ENCODE measurements at places on chromosomes 12 and 14.
A peak's percentile ranks its signal among the peaks of the same experiment; 100 is the strongest.

- no peak for DNase-seq
These were observed 1.6 kb upstream of the RNF34 start for GRCh38 chr12:121398355-121398754.

- DNase-seq: no peak
These were observed 193.5 kb upstream of the PLEKHG7 start for GRCh38 chr12:92509156-92509738.

GRCh38 chr12:90652280-90652679 lies 302.7 kb downstream of the CCER1 start:
- DNase-seq: no peak

DNA sequence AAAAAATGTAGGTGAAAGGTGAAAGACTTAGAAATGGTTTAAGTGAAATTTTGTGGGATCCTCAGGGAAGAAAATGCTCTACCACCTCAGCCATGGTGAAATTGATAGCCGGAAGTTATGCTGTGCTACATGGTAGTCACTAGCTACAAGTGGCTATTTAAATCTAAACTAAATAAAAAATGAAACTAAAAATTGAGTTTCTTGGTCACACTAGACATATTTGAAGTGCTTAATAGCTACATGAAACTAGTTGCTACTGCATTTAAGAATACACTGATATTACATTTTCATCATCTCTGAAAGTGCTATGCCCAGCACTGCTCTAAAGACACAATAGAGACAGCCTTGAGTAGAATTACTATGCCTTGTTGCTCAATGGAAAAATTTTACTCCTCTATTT lies 10.3 kb upstream of the SLCO1B3 start:
- DNase-seq: no peak

- no peak for DNase-seq
These were observed 50.1 kb downstream of the TMX1 start for GRCh38 chr14:51290132-51290531.

DNA sequence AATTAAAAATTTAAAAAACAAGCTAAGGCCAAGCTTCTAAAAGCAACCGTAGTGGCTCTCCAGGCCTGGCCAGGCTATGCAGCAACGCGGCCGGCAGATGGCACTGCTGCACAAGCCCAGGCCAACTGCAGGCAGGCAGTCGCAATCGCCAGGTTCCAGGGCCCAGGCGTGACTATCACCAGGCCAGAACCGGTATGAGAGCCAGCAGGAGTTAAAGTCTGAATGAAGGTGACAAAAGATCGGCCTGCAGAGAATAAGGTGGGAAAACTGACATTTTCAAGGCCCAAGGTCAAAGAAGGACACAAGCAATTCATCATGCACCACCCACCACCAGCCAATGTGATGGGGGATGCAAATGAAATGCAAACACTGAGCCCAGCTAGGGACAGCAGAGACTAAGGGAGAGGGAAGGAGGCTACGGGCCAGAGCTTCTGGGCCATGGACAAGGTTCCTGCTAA lies 43.6 kb upstream of the ANO2 start:
- DNase-seq: no peak

GRCh38 chr12:76384560-76384959 lies 36.3 kb upstream of the BBS10 start:
- no peak for DNase-seq

DNA sequence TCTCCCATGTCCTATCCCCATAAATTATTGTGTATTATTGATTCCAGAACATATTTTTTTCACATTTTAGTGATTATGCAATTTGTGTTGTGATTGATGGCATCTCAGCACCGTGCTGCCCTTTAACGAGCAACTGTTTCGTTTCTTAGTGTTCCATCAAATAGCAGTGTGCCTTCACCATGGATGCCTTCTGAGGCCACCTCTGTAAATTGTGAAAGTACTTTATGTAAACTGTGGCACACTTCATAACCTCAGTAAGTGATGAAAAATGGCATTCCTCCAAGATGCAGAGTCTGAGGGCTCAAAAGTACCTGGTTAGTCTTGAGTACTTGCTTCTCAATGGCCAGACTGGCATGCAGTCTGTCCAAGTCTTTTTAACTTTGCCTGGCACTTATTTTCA lies 8.2 kb downstream of the CHST11 start:
- DNase-seq: no peak

DNA sequence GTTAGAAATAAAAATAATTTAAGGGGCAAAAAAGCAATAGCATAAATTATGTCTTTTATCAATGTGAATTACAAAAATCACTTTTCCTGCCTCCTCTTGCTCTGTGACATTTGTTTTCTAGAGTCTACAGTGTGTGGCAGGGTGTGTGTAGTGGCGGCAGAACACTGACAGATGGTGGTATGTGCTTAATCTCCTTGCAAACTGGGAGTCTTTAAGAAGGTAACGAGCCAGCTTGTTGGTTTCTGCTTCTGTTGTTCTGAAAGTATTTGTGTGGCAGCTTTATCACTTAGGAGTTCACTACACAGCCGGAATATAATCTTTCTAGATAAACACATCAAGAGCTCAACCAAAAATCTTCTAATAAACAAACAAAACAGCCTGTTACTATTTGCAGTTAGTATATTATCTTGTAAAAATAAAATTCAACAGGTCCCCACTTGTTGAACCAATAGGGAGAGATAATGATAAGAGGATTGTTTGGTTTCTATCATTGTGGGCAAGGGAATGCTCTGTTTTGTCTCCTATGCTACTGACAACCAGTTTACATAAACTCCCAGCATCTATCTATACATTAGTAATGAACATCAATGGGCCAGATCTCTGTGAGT lies 13.0 kb downstream of the CDKL1 start:
- DNase-seq: no peak

GRCh38 chr12:38342444-38342843 lies 25.9 kb downstream of the ALG10B start:
- no peak for DNase-seq

GRCh38 chr14:49992901-49993339 lies 100.0 kb downstream of the ARF6 start:
- DNase-seq: peak; percentile 74

- DNase-seq: no peak
These were observed 33.2 kb downstream of the TMEM30B start for GRCh38 chr14:61247935-61248334.

GRCh38 chr12:78864870-78865463 lies 393 bp downstream of the SYT1 start:
- DNase-seq: no peak

DNA sequence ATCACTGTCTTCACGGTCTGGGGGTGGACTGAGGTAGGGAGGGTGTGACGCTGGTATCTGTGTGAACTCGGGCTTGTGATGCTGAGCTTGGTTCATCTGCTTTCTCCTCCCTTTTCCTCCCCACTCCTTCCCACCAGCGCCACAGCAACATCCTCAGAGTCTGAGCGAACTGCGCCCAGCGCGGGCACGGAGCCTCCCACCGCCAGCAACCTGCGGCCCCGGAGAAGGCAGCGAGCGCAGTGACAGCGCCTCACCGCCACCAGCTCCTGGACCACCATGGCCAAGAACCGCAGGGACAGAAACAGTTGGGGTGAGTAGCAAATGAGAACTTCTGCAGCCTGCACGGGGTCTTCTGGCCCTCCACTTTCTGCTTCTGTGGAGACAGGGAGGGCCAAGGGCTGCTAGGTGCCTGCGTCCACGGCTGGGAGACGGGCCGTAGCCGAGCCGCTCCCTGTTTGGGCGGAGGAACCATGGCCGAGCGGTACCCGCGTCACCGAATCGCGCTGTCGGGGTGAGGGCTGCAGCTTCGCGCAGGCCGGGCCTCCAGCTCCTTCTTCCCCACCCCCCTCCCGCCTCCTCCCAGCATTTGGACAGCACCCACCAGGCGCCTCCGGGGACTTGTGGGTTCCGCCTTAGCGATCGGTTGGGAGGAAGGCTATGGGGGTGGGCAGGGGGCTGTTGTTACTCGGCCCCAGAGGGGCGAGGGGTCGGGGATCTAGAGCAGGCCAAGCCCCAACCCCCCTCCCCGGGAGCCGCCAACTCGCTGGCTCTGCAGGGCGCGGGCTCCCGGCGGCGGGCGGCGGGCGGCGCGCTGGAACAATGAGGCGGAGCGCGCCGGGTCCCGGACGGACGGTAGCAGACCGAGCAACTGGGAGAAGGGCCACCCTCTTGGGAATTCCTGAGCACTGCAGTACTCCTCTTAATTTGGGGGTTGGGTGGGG lies at the start of gene ATL1:
TSS of gene ATL1 (plus strand) at position 156 of the 941 bp plus-strand sequence. CDS start at position 277, 121 bp downstream.
- DNase-seq: no peak

DNA sequence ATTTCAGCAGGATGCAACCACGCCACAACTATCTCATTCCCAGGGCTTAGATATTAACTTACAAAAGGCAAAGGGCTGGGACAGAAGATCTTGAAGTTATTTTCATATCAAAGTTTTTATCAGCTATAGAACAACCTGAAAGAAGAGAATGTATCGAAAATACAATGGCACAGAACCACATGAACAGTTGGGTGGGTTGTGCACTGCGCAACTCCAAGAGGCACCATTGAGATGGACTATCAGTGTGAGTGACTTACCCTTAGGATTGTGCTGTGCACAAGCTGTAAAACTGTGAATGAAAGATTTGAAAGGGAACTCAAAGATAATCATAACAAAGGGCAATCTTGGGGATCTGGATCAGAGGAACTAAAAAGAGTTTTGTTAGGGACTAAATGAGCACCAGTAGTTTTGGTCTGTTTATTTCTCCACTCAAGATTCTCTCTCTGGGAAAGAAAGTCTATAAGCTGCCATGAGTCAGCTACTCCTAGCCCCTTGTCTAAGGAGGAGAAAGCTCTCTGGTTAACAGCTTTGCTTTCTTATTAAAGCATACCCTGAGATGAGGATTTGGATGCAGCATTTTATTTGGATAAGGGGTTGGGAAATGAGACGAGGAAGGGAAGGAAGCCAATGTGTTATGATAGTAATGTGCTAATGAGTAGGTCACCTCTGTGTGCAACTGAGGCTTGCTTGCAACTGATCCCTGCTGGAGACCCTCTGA lies 62.2 kb downstream of the TBX5 start:
- DNase-seq: no peak

DNA sequence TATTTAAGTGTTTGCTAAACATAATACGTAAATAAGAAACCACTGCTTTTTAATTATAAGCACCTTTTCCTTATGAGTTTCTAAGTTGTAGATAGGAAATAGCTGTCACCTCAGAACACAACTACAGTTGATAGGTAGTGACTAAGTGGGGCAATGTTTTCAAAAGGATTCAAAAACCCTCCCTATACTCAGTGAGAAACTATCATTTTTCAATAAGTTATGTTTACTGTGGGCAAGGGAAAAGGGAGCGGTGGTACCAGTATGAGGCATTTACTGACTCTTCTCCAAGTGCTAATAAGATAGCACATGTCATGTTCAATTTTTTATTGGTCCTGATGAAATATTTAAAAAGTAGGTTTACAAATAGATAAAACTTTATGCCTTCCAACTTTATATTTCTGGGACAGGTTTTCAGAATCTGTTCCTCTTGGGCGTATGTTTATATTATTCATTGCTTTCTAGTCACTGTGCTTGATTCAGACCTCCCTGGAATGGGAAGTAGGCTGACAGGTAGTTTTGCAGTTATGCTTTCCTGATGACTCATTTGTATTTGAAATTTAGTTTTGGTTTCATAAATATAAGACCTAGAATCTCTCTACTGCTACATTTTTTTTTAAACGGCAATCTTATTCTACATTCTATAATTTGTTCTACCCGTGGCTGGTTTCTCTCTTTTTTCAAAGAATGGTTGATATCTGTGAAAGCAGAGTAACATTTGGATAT lies 153.1 kb downstream of the TMEM117 start:
- no peak for DNase-seq

DNA sequence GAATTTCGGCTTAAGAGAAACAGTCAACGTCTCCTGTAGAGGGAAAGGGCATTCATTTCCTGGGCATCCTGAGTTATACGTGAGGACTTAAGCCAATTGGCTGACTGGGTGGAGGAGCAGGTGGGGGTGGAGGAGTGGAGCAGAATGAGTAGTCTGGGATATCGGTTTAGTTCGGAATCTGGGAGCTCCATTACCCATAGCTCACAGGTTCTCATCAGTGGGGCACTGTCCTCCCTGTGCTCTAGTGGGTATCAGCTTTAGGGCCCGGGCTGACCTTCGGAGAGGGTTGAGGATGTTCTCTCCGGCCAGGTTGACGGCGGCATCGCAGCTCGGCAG lies 704 bp downstream of the SDR39U1 start:
- DNase-seq: no peak

DNA sequence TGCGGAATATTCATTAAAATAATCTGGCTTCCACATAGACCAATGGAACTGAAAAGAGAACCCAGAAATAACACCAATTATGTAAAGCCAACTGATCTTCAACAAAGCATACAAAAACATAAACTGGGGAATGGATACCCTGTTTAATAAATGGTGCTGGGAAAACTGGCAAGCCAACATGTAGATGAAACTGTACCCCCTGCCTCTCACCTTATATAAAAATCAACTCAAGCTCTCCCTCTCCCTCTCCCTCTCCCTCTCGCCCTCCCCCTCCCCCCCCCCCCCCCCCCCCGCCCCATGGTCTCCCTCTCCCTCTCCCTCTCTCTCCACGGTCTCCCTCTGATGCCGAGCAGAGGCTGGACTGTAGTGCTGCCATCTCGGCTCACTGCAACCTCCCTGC lies 13.1 kb upstream of the SPTSSA start:
- DNase-seq: no peak

DNA sequence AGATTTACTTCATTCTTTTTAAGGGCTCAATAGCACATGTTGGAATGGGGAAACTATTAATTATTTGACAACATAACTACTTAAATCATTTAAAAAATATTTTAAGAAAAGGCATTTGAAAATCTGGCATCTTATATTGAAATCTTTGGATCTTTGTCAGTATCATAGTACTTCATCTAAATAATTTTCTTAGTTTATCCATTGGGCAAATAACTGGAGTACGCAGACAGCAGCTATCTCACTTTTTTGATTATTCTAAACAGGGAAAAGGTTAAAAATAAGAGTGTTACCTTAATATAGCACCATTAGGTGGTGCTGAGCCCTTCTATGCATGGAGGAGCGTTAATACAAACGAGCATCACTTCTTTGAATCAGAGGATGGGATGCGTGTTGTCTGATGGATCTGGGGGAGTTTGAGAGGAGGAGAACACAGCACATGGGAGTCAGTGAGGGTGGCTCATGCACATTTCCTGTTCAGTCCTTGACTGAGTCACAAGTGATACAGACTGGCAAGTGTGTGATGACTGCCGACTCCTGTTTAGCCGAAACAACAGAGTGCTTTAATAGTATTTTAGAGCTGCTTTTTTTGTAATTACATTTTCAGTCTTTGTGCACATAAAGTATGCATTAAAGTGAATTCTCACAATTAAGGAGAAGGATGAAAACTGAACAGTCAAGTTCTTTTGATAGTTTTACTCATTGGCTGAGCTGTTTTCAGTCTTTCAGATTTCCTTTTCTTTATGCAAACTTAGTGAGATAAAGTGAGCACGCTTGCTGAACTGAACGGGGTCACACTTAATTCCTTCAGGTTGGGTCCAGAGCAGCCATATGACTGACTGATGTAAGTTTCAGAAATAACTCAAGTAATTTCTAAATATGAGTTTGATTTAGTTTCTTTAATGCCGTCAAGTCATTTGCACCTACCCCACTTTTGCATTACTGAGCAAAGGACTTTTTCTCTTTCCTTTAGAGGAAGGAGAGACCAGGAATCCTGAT lies 92.7 kb downstream of the DIP2B start:
- no peak for DNase-seq

Measured in natural killer cell treated with Interleukin-12 subunit alpha and Interleukin-12 subunit beta and Interleukin-15 and Interleukin-18, amount 100 ng/mL, for 72 hours (primary cell).